ENCODE measurements at places on chromosomes 11 and 22.

GRCh38 chr11:12089473-12089872 lies 20.9 kb upstream of the MICAL2 start:
- no peak for DNase-seq

DNA sequence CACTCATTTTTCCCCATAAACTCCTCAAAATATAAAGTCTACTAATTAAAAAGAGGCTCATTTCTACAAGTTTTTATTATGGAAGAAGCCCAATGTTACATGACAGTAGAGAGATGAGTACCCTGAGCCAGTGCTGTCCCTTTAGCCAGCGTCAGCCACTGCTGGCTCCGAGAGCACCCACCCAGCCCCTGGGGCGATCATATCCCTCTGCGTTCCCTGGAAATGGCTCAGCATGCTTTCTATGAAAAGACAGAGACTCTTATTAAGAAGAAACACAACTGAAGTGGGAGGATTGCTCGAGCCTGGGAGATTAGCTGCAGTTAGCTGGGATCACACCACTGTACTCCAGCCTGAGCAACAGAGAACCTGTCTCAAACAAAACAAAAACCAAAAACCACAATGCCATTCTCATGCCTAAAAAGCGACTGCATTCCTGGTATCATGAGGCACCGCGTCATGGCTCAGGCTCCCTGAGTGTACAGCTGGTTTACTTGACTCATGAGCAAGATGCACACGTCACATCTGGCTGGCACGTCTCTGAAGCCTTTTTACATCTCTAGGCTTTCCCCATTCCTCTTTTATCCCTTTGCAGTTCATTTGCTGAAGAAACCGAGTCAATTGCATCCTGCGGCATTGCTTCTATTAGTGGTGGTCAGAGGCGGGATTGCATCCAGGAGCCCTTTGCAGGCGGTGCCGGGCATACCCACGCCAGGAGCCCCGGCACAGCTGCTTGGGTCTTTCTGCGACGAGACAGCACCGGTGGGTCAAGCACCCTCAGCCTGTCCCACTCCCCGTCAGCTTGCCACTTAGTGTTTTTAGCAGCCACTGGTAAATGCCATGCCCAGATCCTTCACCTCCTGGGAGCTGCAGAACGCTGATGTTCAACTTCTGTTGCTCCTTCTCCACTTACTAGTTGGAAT lies 119.9 kb downstream of the CTTN start:
- DNase-seq, result no peak

- no peak for DNase-seq
Measured at GRCh38 chr11:21825127-21825526, 367.8 kb upstream of the ANO5 start.

DNA sequence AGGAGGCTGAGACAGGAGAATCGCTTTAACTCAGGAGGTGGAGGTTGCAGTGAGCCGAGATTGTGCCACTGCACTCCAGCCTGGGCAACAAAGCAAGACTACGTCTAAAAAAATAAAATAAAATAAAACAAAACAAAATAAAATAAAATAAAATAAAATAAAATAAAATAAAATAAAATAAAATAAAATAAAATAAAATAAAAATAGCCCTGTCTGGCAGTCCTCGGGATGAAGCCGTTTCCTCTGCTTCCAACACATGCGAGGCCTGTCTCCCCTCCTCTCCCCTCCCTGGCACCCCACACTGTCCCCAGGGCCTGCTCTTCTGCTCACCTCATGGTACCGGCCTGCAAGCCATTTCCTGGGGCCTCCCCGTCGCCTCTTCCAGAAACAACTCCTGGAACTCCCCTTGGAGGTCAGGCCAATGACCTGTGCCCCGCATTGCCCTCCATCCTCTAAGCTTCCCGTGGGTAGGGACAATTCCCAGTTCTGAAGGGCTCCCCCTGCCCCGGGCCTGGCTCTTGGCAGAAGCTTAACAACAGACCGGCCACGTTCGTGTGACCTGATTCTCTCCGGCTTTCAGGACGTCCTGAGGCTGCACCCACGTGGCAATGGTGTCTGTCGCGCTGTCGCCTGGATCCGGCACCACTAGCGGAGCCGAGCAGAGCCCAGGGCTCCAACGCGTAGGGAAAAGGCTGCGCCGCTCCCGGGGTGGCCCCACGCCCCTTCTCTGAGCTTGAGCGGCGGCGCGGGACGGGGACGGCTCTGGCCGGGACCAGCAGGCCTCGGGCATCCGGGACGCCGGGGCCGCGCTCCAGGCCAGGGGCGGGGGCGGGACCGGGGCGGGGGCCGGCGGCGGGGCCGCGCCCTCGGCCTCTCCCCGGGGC lies 456 bp upstream of the PARVB start:
- no peak for DNase-seq

GRCh38 chr11:102451681-102452460 lies 694 bp downstream of the TMEM123 start:
- DNase-seq, result peak; percentile 43

- no peak for DNase-seq
Measured at GRCh38 chr11:110757066-110757465, 44.8 kb upstream of the ARHGAP20 start.

GRCh38 chr22:36160499-36160942 lies at the start of gene APOL3:
Gene APOL3 (minus strand): TSS chr22:36160755. CDS start chr22:36149055, 11,700 bp downstream.
- DNase-seq, result no peak

GRCh38 chr22:24112188-24112587 lies 69.1 kb upstream of the SUSD2 start:
- no peak for DNase-seq

DNA sequence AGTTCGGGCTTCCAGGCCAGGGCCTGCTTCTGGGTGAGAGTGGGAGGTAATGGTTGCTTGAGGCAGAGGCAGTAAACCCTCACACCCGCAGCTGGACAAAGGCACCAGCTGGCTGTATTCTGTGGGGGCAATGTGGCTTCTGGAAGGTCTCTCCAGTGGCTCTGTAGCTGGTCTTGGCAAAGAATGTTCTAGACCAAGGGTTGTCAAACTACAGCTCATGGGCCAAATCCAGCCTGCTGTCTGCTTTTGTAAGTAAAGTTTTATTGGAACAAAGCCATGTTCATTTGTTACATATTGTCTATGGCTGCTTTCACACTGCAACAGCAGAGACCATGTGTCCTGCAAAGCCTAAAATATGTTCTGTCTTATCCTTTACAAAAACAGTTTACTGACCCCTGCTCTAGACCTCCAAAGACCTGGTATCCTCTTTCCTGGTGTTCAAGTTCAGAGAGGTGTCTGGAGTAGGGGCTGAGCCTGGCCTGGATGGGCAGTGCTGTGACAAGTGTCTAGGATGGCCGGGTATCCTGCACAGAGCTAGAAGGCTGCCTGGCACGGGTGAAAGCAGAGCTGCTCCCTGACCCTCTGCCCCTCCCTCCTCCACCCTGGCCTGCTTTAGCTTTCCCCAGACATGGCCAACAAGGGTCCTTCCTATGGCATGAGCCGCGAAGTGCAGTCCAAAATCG lies 3.4 kb downstream of the TAGLN start:
- DNase-seq, result no peak
